Caco-2 (cell line): ENCODE measurements at places on chromosomes 2 and 18. TPM values are rescaled to one million over a fixed set of nuclear protein-coding genes. Genes with fewer than 3 reads are reported as not detected.

The ATP6V1B1 gene
- total RNA-seq = 2.6 and 4.0 TPM in 2 replicates

The C2orf78 gene
- not detected in 2 replicates for total RNA-seq

The LYG2 gene
- total RNA-seq = not detected in 2 replicates

The AQP12B gene
- not detected in 2 replicates for total RNA-seq

- H3K4me1 ChIP-seq = peaks cover 43% of the 10 kb centered on the region
- no peak for DNase-seq
- no peak overlapping the region for H3K4me3 ChIP-seq
- no peaks in the 10 kb centered on the region for H3K27me3 ChIP-seq
Observed at GRCh38 chr2:148745151-148745851, 100.8 kb downstream of the EPC2 start.

DNA sequence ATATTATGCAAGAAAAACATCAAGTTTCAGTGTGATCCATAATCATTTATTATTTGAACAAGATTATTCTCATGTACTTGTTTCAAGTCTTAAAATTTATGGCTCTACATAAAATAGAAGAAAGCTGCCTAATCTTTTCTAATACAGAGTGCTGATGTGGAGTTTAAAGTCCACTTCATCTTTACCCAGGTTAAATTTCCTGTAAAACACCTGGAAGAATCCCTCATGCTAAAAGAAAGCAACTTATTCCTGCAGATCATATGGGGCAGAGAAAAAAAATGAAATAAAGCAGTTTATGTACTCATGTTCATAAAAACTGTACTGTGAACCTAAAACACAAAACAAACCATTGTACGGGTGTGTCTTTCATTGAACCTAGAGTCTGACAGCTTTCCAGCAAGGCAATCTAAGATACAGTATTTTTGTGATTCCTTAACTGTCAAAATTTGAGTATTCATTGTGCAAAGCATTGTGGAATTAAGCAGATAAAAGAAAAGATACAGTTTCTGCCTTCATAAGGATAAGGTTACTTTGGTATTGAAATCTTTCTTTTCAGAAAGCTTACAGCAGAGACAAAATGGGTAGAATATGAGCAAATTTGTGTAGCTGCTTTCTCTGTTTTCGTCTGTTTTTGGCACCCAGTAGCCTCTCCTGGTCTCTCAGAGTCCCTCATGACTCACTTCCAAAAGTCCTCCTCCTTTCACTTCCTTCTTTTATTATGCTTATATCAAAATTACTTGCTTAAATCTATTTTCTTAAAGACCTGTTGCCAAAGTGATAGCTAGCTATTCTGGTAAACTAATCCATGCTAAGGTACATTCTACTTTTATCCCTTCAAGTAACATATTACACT, 26.9 kb upstream of the GLS start:
- H3K27ac ChIP-seq = no peak overlapping the region
- H3K4me1 ChIP-seq = peaks cover 37% of the 10 kb centered on the region
- no peak for DNase-seq
- H3K27me3 ChIP-seq = no peaks in the 10 kb centered on the region

- DNase-seq = no peak
- peak overlapping the region; percentile 87 for H3K27ac ChIP-seq
- H3K4me3 ChIP-seq = peak overlapping the region; percentile 79
- no peaks in the 10 kb centered on the region for H3K36me3 ChIP-seq
- no peaks in the 10 kb centered on the region for H3K27me3 ChIP-seq
Observed at GRCh38 chr18:36130039-36130831, 536 bp downstream of the ELP2 start.

DNA sequence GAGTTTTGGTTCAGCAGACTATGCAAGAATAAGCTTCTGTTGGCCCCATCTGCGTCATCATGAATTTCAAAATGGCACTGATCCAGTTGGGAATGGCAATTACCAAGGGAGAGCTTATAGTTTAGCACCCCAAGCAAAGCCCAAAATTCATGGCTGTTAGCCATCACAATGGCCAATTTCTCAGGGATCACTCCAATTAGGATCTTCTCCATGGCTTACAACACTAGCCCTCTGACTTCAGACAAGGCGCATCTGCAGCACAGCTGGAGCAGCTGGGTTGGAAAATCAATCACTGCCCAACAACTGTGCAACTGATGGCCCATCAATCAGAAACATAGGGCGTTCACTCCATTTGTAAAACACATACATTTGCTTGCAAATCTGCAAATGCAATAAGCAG, 273.6 kb downstream of the SRBD1 start:
- H3K27ac ChIP-seq = no peak overlapping the region
- H3K4me3 ChIP-seq = no peak overlapping the region
- no peaks in the 10 kb centered on the region for H3K4me1 ChIP-seq
- no peaks in the 10 kb centered on the region for H3K36me3 ChIP-seq
- DNase-seq = no peak
- H3K27me3 ChIP-seq = no peaks in the 10 kb centered on the region

DNA sequence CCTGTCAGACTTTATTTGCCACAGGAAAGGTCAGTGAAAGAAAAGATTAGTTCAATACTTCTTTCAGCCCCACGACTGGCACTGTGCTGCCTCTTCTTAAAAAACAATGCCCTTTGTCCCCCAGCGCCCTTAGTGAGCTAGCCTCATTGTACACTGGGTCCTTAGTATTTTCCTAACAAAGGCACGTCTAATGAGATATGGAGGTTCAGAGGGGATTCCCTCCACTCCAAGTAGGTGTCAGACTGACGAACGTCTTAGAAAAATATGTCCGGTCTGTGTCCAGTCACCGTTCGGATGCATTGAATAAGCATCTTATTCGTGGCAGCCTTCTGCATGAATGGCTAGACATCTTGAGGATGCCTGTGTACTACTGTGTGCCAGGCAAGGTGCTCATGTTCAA, 1.1 kb downstream of the FECH start:
- DNase-seq = no peak
- no peaks in the 10 kb centered on the region for H3K4me1 ChIP-seq
- peak overlapping the region; percentile 67 for H3K4me3 ChIP-seq
- no peaks in the 10 kb centered on the region for H3K36me3 ChIP-seq
- no peak overlapping the region for H3K27ac ChIP-seq

DNA sequence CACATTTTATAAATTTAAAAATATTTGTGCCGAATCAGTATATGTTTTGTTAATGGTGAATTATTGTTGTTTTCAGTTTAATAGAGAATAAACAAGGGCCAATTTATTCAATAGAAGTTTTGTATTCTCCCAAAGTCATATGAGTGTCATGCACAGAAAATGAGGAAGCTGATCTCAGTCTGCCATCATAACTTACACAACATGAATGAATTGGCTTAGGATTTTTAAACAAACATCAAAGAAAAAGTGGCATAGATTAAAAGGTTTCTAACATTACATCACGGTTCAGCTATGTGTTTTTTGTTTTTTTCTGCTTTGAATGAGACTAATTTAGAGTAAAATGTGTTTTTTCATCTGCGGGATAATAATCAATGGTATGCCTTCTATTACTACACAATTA, 123.4 kb upstream of the CTNNA2 start:
- H3K36me3 ChIP-seq = no peaks in the 10 kb centered on the region
- 0 out of 2 replicates have a peak, but pooled peaks cover 2% of the 10 kb centered on the region for H3K27me3 ChIP-seq
- DNase-seq = no peak
- H3K27ac ChIP-seq = no peak overlapping the region
- H3K4me1 ChIP-seq = no peaks in the 10 kb centered on the region
- H3K4me3 ChIP-seq = no peak overlapping the region

DNA sequence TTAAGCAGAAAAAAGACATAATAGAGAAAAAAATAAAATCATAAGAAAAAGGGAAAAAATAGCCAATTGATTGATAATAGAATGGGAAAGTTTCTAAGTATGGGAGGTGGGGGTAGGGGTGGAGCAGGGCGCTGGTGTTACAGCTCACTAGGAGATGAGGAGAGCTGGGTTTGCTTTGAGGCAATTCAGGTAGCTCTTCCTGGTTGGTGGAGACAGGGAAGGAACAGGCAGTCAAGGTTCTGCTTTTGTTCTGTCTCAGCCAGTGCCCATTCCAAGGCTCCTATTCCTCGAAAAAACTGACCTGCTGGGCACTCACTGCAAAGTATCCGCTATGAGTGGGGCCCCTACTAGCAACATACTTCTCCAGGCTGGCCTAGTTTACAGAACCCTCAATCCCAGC, 1.7 kb upstream of the CNNM4 start:
- peaks cover 26% of the 10 kb centered on the region for H3K4me1 ChIP-seq
- no peak for DNase-seq
- no peaks in the 10 kb centered on the region for H3K36me3 ChIP-seq
- H3K27me3 ChIP-seq = no peaks in the 10 kb centered on the region
- H3K27ac ChIP-seq = no peak overlapping the region

DNA sequence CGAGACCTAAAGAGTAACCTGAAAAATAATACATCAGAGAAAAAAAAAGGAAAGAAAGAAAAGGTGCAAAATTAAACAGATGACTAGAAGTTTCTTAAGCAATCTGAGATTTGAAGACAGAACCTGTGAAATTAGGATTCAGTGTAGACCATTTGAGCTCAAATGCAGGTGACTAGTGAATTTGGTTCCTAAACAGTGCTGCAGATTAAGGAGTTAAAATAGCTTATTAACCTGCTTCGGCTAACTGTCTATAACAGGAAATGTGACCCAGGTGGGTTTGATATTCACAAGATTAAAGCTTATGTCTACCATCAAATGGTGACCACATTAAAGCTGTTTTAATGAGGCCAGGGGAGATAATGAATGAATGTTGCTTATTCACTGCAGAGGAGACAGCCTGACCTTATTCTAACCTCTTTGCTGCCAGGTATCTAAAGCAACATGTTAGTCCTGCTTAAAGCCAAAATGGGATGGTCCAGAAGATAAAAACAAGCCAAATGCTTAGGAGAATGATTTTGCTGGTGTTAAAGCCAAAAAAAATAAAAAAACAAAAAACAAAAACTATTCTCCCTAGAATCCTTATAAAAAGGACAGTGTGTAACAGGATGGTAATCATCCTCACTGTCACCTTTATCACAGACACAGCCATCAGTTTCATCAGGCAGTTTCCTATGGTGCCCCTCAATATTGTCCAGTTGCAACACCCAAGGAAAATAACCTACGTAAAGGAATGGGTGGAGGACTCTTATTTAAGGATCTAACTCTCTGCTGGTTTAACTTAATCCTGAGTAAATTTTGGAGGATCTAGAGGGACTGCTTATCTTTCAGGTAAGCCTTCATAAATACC, 769.0 kb upstream of the ZEB2 start:
- H3K4me1 ChIP-seq = no peaks in the 10 kb centered on the region
- H3K36me3 ChIP-seq = no peaks in the 10 kb centered on the region
- no peak for DNase-seq
- H3K27me3 ChIP-seq = no peaks in the 10 kb centered on the region
- H3K27ac ChIP-seq = no peak overlapping the region

DNA sequence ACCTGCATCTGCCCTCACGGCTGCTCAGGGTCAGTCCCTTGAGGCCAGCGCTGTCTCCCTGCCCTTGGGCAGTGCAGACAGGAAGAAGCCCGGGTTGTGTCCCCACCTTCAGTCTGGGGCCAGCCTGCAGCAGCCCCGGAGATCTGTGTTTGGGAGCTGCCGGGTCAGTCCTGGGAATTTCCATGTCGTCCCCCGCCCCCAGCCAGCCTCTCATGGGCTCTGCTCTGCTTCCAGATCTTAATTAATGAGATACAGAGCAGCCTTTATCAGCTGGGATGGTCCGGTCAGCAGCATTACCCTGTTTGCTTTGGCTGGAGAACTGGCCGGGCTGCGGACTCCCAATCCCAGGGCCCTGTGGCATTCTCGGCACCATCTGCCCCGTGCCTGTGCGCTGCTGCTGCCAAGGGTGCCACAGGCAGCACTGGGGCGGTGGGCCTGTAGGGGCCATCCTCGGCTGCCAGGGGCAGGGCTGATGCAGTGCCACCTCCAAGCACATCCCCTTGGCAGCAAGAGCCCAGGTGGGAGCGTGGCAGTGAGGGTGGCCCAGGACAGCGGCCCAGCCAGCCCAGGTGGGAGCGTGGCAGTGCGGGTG, 2.4 kb downstream of the BOK start:
- no peak for DNase-seq
- H3K27ac ChIP-seq = no peak overlapping the region
- no peaks in the 10 kb centered on the region for H3K27me3 ChIP-seq
- H3K36me3 ChIP-seq = no peaks in the 10 kb centered on the region
- no peaks in the 10 kb centered on the region for H3K4me1 ChIP-seq

DNA sequence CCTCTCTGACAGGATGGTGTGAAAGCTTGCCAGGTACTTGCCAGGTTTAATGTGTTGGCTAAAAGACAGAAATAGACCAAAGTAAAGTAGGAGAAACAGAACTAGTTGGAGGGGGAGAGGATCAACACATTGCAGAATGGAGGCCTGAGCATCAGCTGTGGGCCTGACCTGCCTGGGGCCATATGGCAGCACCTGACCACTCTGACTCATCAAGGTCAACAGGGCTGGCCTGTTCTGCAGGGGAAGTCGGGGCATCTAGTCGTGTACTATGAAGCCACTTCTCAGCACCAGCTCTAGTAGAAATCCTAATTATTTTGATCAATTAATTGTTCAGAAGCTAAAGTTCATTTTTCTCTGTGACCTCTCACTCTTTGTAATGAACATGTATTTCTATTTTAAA, 35.8 kb upstream of the NOSTRIN start:
- no peak overlapping the region for H3K4me3 ChIP-seq
- no peaks in the 10 kb centered on the region for H3K4me1 ChIP-seq
- H3K36me3 ChIP-seq = no peaks in the 10 kb centered on the region; the same call in 1 of the 2 replicates
- no peak overlapping the region for H3K27ac ChIP-seq

GRCh38 chr2:158923180-158923594, 45.3 kb upstream of the TANC1 start:
- H3K4me1 ChIP-seq = peaks cover 12% of the 10 kb centered on the region; the same call in 1 of the 2 replicates
- H3K4me3 ChIP-seq = no peak overlapping the region
- H3K36me3 ChIP-seq = no peaks in the 10 kb centered on the region; the same call in 1 of the 2 replicates
- peak overlapping the region; percentile 50 for H3K27ac ChIP-seq

DNA sequence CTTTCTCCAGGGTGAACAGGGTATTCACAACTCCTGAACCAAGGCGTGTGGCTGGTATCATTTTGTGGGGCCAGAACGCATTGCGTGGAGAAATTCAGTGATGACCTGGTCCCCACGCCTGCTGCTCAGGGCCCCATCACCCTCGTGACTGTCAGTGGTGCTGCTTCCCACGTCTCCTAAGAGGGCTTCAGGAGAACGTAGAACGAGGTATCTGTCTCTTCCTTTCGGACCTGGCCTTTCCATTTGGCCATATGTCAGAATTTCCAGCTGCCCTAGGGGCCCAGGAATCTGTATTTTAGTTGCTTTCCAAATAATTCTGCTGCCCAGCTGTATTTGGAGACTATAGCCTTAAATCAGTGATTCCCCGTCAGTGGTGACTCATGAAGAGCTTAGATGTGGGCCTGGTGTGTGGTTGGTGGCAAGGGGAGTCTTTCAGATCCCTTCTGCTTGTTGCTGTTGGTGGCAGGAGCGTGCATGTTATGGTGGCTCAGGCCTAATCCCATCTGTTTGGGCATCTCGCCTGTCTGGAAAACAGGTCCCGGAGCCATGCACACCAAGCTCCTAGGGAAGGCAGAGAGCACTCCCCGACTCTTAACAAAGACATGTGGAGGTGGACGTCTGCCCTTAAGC, 56.4 kb downstream of the NPAS2 start:
- DNase-seq = no peak
- peaks cover 13% of the 10 kb centered on the region; the same call in 1 of the 2 replicates for H3K4me1 ChIP-seq
- no peak overlapping the region for H3K4me3 ChIP-seq
- H3K27ac ChIP-seq = peak overlapping the region; percentile 75

GRCh38 chr2:172558372-172558771, 2.5 kb downstream of the PDK1 start:
- H3K27ac ChIP-seq = peak overlapping the region; percentile 26
- no peaks in the 10 kb centered on the region; the same call in none of the 2 replicates for H3K36me3 ChIP-seq
- H3K4me1 ChIP-seq = peaks cover 6% of the 10 kb centered on the region; the same call in 1 of the 2 replicates
- H3K4me3 ChIP-seq = no peak overlapping the region
- no peak for DNase-seq

- no peak overlapping the region for H3K4me3 ChIP-seq
- no peaks in the 10 kb centered on the region for H3K27me3 ChIP-seq
- no peak for DNase-seq
- no peaks in the 10 kb centered on the region for H3K36me3 ChIP-seq
Observed at GRCh38 chr2:14231391-14231898, 401.1 kb upstream of the LRATD1 start.
